Activated CD4-positive, alpha-beta T cell treated with anti-CD3 and anti-CD28 coated beads, Interleukin-2, Interleukin-4, amounts not matched to agents 100 ng/mL and 50 ng/mL, durations not matched to agents 16 hours and 8 hours (primary cell): ENCODE measurements at places on chromosomes 4 and X.

- DNase-seq: no peak
Observed at GRCh38 chr4:37735578-37735977, 49.4 kb upstream of the RELL1 start.

- DNase-seq: no peak
Observed at GRCh38 chr4:10584042-10584441, 100.5 kb downstream of the CLNK start.

- no peak for DNase-seq
Observed at GRCh38 chr4:74640111-74640903, 154.0 kb downstream of the BTC start.

DNA sequence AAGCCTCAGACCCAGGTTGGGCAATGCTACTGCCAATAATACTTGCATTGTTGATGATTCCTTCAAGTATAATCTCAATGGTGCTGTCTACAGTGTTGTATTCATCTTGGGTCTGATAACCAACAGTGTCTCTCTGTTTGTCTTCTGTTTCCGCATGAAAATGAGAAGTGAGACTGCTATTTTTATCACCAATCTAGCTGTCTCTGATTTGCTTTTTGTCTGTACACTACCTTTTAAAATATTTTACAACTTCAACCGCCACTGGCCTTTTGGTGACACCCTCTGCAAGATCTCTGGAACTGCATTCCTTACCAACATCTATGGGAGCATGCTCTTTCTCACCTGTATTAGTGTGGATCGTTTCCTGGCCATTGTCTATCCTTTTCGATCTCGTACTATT is 7.4 kb downstream of the LPAR4 start:
- DNase-seq: no peak

DNA sequence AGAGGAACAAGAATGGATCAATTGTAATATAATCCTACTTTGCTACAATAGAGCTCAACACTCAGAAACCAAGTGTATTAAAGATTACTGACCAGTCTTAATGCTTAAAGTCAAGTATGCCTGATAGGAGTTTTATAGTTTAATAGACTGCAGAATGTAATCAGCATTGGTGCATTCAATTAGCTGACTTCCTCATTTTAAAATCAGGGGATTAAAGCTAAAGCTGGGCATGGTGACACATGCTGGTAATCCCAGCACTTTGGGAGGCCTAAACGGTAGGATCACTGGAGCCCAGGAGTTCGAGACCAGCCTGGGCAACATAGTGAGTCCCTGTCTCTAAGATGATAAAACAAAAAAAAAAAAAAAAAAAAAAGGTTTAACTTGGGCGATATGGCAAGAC is 10.8 kb downstream of the HNRNPDL start:
- no peak for DNase-seq

DNA sequence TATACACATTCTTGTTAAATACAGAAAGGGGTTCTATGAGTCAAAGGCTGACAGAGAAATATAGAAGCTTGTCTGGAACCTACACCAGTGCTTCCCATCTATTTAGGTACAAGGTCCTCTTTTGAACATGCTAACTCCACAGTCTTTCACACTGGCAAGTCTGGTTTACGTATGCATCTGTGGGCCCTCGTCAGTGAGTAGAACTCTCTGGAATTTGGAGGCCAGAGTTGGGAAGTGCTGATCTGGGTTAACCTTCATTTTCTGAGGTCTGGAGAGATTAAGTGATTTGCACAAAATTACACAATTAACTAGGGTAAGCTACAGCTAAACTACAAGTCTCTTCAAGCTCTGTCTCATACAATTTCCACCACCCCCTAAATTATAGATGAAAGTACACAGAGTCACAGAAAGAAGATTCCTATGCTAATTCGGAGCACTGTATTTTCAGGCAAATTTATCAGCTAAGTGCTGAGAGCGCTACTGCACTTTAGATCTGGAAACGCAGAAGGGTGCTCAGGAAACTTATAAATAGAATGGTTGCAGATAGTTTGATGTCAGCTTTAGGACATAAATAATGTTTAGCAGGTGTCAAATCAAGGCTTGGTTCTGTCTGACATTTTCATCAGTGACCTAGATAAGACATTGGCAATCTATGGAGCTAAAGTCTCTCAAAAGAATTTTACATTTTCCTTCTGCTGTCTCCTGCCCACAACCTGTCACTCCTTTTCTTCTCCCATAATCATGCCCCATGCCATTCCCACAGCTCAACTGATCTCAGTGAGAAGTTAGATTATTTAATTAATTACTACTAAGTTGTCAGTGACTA is 43.0 kb upstream of the PDLIM5 start:
- no peak for DNase-seq

GRCh38 chrX:131955099-131955777 is 67.9 kb upstream of the STK26 start:
- DNase-seq: peak; percentile 47

DNA sequence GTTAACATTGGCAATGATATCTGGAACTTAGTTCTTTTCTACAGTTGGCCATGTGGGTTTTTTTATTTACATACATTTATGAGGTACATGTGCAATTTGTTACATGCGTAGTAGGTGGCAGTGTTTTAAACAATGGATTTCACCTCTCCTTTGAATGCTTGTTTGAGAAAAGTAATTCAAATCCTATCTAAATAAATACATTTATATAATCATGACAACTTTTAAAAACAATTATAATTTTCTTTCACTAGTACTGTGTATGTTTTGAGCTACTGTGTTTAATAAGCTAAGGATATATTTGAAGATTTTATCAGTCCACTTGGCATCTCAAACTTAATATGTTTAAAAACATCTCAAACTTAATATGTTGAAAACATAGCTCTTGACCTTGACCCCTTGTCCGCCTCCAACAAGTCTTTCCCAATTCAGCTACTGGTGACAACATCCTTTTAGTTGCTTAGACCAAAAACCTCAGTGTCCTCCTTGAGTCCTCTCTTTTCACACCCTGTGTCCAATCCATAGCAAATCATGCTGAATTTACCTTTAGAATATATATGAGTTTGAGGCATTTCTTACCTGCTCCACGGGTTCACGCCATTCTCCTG is 14.5 kb downstream of the GUCY1B1 start:
- no peak for DNase-seq

GRCh38 chr4:156598138-156598681 is 373.4 kb downstream of the PDGFC start:
- no peak for DNase-seq

GRCh38 chrX:113868711-113869110 is 715.2 kb upstream of the HTR2C start:
- no peak for DNase-seq

DNA sequence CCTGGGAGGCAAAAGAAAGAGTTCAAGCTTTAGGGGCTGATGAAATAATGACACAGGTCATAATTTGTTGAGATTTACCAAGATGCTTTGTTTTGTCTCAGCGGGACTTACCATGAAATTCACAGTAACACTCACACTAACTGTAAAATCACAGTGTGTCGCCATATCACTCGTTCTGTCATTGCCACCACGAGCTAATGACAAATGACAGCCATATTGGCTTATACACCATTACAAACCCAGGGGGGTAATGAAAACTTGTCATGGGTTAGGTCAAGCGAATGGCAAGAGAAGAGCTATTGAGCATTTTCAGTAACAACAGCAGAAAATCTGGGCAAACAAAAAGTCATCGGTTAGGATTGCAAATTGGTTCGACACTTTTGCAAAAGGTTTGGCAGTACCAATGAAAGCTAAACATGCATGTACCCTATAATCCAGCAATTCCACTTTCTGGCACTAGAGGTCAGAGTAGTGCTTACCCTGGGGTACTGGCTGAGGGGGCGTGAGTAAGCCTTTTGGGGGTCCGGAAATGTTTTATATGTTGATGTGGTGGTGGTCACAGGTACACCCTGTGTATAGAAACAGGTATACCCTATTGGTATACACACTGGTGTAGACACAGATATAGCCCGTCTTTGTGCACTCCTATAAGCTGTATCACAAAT is 83.9 kb upstream of the RAI2 start:
- peak; percentile 15 for DNase-seq

GRCh38 chr4:114780205-114780604 is 181.6 kb downstream of the UGT8 start:
- DNase-seq: no peak

DNA sequence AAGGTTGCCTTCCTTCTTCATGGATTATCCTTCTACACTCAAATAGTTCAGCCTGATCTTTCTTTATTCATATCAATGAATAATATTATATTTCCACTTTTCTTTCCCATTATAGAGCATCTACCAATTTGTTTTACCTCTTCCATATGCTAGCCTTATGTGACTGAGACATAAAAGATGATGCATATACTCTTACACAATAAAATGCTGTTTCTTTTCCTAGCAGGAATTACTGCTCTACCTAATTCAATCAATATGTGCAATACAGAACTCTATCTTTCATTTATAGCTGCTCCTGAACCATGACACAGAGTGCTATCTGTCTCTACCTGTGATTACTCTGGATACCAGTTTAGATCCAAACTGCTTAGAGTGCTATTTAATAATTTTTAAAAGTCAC is 2334.0 kb downstream of the PCDH7 start:
- DNase-seq: no peak

- peak; percentile 88 for DNase-seq
Observed at GRCh38 chr4:152255437-152255836, 280.5 kb downstream of the FBXW7 start.

- DNase-seq: no peak
Observed at GRCh38 chr4:16269240-16269639, 43.0 kb upstream of the TAPT1 start.

DNA sequence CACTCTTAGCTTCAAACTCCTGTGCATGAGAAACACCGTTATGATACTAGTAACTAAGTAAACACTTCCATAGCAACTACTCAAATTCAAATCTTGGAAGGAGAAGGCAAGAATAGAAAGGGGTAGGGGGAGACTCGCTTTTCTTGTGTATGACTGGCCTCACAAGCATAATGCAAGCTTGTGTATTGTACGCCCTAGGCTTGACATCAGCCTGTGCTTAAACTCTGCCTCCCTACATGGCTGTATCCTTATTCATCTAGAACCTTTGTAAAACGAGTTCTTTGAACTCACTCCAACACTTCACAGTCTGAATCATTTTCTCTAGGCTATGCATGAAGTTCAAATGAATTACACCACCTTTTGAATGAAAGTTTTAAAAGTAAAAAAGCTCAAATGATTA is 1071.2 kb upstream of the ADGRL3 start:
- no peak for DNase-seq

DNA sequence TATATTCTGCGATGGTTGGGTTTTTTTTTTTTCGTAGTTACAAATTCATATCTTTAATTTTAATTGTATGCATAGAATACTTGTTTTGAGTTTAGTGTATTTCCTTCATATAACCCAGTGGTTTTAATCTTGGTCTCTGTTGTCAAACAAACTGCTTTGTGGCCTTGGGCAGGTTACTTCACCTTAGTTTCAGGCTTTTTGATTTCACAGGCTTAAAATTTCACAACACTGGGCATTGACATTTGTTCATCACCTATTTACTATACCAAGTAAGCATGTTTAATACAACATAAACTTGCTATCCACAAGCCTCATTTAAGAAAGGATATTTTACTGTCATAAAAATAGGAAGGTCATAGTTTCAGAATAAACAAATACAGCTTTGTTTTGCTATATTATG is 14.7 kb downstream of the RAPGEF2 start:
- DNase-seq: no peak

- no peak for DNase-seq
Observed at GRCh38 chr4:78337244-78338020, 214.1 kb upstream of the ANXA3 start.

GRCh38 chr4:173214661-173215060 is 46.0 kb downstream of the GALNT7 start:
- no peak for DNase-seq

GRCh38 chr4:87633243-87633642 is 16.8 kb upstream of the DMP1 start:
- DNase-seq: no peak

DNA sequence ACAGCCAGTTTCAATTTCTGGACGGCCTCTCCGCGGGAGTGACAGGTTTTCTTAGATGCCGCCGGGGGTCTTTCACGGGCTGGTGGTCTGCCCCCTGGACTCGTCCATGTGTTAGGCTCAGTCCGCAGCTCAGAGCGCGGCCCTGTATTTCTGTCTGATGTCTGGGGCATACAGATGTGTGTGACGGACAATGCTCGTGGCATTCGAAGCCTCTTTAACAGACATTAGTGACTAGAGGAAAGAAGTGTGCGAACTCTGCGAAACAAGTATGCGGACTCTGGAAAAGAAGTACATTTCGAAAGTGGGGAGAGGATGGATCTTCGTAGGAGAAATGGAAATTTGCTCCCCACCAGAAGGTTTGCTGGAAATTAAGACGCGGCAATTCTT is 793 bp upstream of the DCUN1D4 start:
- no peak for DNase-seq

DNA sequence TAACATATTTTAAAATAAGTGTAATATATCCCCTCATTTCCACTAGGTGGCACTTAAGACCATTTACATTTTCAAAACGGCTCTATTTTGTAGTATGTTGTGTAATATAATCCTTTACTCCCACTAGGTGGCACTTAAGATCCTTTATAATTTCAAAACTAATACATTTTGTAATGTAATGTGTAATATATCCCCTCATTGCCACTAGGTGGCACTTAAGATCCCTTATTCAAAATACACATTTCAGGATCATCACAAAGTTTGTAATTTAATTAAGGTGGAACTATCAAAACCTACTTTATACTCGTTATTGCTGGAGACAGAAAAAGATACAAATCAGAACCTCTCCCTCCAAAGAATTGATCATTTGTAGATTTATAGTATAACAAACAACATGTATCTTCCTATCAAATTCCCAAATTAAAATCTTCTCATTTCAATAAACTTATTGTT is 132.5 kb downstream of the ARHGAP6 start:
- peak; percentile 79 for DNase-seq

DNA sequence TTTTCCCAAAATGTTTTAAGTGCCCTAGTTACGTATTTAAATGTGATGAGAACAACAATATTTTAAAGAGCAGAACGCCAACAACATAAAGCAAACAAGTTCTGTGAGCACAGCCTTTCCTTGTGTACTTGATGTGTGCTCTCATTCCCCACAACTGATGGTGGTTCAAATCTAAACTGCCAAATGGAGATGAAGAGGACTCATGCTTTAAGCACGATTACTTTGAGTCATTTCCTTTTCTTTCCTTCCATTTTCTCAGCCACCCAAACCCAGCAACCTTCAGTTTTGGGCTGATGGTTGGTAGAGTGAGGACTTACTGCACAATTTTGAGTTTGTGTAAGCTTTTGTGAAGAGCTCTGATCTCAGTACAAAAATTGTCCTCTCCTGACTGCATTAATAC is 1.7 kb downstream of the NSD2 start:
- peak; percentile 87 for DNase-seq

GRCh38 chrX:29130905-29131304 is 543.7 kb downstream of the IL1RAPL1 start:
- no peak for DNase-seq

DNA sequence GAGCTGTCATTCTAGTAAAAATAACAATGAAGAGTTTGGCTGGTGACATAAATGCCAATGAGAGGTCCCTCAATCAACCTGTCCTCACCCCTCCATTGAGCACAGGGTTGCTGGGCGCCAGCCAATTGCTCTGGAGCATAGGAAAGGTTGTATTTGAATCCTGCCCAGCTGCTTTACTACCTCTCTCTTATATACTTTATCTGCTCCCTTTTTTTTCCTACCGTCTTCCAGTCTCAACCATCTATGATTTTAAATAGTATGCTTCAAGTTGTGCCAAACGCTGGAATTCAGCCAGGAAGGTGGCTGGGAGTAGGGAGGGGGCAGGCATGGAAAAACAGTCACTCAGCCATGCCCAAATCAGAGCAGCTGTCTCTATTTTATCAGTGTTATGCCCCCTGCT is 153.8 kb downstream of the NR3C2 start:
- DNase-seq: no peak
